Activated T-cell treated with anti-CD3 and anti-CD28 coated beads for 24 hours (primary cell): ENCODE measurements at places on chromosomes 16 and 17.

GRCh38 chr16:31093132-31093703, 1.4 kb downstream of the VKORC1 start:
- DNase-seq: no peak

GRCh38 chr16:65751622-65752521, 614.6 kb upstream of the CDH5 start:
- DNase-seq: no peak

- no peak for DNase-seq
Observed at GRCh38 chr17:70369391-70369790, 200.1 kb downstream of the KCNJ2 start.

DNA sequence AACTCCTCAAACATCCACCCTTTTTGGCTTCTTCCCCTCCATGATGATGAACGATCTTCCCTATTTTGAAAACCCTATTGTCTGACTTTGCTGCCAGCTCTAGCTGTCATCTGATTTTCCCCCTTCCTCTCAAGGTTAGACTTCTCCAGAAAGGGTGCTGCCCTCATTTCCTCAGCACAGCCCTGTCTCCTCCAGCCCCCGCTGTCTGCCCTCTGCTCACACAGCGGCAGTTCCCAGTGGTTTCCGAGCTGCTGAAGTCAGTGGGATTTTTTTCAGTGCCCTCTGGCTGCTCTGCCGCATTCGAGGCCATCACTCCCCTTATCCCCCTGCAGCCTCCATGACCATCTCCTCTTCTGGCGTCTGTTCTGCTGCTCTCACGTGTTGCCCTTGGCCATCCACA, 26.6 kb upstream of the C17orf107 start:
- no peak for DNase-seq

GRCh38 chr17:81198826-81199481, 23.8 kb downstream of the CEP131 start:
- DNase-seq: no peak

- DNase-seq: no peak
Observed at GRCh38 chr17:44269535-44270240, 1.8 kb upstream of the SLC4A1 start.

DNA sequence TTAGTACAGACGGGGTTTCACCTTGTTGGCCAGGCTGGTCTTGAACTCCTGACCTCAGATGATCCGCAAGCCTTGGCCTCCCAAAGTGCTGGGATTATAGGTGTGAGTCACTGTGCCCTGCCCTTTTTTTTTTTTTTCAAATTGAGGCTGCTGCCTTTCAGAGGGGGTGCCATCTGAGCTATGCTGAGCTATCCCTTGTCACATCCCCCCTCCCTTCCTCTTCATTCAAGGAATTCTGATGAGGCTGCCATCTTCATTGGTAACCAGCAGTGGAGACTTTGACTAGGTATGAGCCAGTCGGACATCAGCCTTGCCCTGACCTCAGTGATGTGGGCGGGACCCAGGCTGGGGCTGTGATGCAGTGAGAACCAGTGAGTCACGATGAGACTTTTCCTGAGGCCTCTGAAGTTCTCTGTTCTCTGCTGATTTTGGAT, 24.4 kb upstream of the GPT2 start:
- DNase-seq: peak; percentile 15

DNA sequence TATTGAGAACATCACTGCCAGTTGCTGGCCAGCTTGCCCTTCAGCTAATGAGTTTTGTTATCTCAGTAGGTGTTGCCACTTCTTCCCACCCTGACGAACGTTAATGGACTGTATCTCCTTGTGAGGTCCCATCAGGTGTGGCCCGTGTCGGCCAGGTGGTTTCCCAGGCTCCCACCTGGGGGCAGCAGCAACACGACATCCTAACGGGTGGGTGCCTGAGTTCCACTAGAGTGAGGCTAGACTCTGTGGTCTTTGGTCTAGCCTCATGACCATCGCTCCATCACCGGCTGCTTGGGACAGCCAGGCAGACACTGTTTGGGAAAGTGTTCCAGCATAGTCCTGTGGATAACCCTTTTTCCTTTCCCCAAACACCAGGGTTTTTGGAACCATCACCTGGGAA, 45.6 kb upstream of the LCMT1 start:
- no peak for DNase-seq

- no peak for DNase-seq
Observed at GRCh38 chr17:27551701-27552248, 79.2 kb upstream of the LGALS9 start.

DNA sequence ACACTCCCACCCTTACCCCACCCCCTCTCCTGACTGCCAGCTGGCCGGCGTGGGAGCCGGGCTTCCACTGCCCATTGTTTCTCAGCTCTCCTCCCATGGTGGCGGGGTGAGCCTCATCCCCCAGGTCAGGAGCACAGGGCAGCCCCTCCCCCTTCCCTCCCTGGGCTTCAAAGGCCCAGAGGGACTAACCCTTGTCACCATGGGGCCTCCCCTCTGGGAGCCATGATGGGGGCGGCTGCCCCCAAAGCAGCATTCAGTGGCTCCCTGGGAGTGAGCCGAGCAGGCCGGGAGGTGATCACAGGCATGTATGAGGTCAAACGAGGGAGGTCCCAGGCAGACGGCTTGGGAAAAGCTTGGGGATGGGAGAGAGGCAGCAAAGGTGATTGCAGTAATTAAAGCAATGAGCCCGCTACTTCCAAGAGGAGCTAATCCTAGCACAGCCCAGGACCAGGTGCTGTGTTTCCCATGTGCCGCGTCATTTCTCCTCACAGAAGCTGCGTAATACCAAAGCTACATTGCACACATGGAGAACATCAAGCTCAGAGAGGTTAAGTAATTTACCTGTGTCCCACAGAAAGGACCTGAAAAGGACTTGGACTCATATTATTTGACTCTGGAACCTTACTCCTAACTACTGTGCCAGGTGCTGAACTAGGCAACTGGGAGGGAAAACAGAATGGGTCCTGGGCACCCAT, 24.5 kb downstream of the CDK5RAP3 start:
- no peak for DNase-seq

DNA sequence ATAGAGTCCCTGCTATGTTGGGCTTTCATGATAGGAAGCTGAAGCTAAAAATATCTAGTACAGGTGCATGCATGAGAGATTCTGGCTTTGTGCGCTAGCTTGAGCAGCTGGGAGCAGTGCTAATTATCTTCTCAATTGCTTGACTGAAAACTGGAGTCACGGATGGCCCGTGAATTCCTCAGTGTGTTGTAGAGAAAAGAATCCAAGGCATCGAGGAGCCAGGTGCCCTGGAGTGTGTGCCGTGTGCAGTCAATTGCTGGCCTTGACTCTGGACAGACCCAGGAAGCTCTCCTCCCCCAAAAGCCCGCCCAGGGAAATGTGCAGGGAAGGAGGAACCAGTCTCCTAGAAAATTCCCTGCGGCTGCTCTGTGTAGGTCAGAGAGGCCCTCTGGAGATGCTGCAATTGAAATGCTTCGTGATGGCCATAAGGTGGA, 14.2 kb downstream of the LGALS3BP start:
- no peak for DNase-seq

DNA sequence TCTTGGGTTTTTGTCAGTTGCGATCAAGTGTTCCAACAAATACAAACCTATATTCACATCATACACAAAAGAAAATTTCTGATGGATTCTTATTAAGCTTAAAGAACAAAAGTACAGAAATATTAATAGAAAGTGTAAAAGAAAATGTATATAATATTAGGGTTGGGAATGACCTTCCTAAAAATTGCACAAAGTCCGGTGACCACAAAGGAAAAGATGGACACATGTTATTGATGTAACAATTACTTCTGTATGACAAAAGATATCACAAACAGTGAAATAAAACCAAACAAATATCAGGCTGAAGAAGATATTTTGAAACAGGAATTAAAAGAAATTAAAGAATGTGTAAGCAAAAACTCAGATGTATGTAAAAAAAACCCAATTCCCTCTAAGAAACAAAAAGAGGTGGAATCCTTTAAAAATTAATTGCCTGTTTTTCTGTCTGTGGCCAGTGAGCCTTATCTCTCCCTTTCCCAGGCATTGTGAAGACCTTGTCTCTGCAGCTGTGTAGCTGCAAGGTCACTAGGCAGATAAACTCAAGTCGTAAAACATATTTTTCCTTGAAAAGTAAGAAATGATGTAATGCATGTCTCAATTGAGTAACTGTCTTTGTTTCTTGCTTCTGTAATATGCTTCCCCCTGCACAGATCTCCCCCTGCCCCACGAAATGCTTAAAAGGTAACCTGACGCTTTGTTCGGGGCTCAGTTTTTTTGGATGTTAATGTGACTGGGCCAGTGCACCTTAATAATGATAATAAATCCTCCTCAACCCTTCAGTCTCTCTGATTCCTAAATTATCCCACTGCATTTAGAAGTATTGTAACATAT, 2.8 kb downstream of the ST6GALNAC1 start:
- DNase-seq: no peak

DNA sequence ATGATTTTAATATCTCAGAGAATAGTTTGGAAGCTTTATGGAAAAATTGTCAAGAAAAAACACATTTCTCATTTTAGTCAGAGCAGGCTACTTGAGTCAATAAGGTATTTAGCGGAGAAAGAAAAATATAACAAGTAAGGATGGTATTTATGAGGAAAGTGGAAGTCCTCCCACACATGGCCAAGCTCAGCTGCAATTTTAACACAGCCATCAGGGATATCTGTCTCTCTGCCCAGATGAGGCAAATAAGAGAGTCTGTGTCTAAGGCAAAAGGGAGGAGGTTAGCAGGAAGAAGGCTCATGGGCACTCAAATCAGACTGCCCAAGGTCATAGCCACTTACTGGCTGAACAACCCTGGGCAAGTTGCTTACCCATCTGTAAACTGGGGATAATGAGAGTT, 5.2 kb upstream of the CMTM2 start:
- no peak for DNase-seq

DNA sequence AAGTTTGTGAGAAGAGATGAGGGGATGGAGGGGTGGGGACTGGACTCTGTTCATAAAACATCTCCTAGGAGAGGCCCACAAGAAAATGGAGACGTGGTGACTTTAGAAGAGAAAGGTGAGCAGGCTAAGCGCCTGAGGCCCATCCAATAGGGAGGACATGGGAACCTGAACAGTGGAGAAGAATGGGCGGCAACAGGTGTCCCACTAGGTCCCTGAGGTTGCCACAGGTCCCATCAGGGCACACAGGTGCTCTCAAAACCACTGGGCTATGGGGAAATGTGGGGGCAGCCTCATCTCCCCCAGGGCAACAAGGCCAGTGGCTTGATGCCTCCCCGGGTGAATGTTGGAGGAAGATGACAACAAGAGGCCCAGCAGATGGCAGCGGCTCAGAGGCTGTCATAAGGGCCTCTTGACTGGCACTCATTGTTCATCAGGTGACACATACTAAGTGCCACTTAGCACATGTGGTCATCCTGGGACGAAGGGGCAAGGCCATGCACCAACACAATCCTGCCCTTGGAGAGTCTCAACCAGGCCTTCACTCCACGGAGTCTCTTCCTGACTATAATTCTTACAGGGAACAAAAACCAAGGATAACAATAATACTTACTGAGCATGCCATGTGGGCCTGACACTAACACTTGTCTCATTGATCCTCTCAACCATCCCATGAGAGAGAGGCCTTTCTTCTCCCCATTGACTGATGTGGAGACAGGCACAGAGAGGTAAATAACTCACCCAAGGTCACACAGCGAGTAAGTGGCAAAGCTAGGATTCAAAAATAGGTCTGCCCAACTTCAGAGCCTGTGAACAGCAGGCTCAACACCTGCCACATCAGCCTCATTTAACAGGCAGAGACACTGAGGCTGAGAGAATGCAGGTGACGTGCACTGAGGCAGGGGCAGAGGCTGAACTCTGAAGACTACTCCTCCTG, 38.0 kb downstream of the CUEDC1 start:
- no peak for DNase-seq

GRCh38 chr17:67482764-67483163, 105.7 kb downstream of the PITPNC1 start:
- DNase-seq: no peak

DNA sequence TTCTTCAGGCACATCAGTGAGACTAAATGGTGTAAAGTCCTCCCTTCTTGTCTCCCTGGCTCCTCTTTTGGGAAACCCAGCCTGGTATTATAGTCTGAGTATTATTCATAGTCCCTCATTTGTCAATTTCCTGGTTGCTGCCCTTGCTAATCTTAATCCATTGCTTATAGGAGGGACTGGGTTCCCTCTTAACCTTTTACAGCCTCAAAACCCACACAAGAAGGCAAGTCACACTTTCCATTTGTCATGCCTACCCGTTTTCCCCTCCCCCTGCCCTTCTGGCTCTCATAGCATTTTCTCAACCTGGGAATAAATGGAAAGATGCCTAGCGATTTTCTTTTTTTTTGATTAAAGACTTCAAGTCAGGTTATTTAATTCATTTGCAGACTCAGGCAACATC, 124.8 kb downstream of the MAP2K6 start:
- DNase-seq: no peak

- no peak for DNase-seq
Observed at GRCh38 chr17:1095853-1096173, 84.0 kb downstream of the ABR start.

GRCh38 chr16:85149776-85150175, 37.5 kb upstream of the CIBAR2 start:
- no peak for DNase-seq

DNA sequence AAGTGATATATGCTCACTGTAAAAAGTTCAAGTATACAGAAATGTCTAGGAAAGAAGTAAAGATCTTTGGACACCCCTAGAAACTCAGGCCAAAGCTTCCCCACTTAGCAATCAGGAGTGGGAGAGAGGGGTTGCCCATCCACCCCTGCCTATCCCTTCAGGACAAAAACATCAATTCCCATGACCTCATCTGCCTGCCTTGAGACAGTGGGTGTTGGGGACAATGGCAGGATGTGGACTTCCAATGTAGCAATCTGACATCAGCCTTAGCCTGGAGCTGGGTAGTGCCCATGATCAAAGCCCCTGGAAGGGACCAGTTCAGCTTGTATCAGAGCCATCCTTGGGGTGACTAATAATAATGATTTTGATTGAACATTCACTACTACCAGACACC, 18.1 kb downstream of the ITPRIPL2 start:
- DNase-seq: no peak

DNA sequence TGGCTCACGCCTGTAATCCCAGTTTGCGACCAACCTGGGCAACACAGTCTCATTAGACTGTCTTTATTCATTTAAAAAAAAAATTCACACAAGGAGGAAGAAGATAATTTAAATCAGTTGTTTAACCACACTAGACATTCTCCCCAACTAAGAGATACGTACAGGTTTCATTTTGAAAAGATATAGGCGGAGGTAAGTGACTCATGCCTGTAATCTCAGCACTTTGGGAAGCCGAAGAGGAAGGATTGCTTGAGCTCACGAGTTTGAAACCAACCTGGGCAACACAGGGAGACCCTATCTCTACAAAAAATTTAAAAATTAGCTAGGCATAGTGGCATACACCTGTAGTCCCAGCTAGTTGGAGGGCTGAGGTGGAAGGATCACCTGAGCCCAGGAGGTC, 5.3 kb downstream of the CMTM4 start:
- no peak for DNase-seq

GRCh38 chr17:6870841-6871240, 39.3 kb upstream of the TEKT1 start:
- no peak for DNase-seq

- DNase-seq: no peak
Observed at GRCh38 chr16:27838536-27839175, 224.9 kb downstream of the GSG1L start.

- DNase-seq: peak; percentile 29
Observed at GRCh38 chr17:64938925-64939474, 19.7 kb upstream of the LRRC37A3 start.

- DNase-seq: no peak
Observed at GRCh38 chr16:80631581-80631980, 90.8 kb downstream of the DYNLRB2 start.

- no peak for DNase-seq
Observed at GRCh38 chr16:55585631-55586030, 19.1 kb downstream of the CAPNS2 start.
